ENCODE measurements at places on chromosomes 5 and 9.

- DNase-seq, result no peak
Observed at GRCh38 chr9:87650611-87651295, 75.2 kb upstream of the CTSL start.

DNA sequence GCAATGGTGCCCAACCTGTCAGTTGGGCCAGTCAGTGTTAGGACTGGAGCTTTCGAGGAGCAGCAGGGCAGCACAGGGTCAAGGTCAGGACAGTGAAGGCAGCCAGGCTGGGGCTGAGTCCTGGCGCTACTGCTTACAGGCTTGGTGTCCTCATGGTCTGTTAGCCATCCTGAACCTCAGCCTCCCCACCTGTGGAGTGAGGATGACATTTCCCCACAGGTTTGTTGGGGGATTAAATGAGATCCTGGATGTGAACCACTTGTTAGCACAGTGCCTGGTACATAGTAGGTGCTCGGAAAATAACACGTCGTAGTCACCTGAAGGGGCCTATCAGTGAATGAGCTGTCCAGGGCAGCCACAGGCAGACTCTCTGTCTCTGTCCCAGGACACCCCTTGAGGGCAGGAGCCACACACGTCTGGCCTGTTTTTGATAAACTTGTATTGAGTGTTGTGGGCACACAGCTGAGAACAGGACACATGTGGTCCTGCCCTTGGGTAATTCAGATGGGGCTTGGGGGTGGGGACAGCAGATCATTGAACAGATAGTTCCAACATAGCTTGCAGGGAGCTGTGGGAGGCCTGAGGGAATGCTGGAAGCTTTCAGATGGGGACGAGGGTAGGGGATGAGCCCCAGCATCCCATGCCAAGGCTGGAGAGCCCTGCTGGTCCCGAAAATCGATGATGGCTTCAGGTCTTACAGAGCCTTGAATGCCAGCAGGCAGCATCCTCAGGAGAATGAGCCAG is 69.3 kb downstream of the AMBP start:
- no peak for DNase-seq

DNA sequence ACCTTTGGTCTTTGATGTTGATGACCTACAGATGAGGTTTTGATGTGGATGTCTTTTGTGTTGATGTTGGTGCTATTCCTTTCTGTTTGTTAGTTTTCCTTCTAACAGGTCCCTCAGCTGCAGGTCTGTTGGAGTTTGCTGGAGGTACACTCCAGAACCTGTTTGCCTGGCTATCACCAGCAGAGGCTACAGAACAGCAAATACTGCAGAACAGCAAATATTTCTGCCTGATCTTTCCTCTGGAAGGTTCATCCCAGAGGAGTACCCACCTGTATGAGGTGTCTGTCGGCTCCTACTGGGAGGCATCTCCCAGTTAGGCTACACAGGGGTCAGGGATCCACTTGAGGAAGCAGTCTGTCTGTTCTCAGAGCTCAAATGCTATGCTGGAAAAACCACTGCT is 694.5 kb upstream of the CDH6 start:
- no peak for DNase-seq

DNA sequence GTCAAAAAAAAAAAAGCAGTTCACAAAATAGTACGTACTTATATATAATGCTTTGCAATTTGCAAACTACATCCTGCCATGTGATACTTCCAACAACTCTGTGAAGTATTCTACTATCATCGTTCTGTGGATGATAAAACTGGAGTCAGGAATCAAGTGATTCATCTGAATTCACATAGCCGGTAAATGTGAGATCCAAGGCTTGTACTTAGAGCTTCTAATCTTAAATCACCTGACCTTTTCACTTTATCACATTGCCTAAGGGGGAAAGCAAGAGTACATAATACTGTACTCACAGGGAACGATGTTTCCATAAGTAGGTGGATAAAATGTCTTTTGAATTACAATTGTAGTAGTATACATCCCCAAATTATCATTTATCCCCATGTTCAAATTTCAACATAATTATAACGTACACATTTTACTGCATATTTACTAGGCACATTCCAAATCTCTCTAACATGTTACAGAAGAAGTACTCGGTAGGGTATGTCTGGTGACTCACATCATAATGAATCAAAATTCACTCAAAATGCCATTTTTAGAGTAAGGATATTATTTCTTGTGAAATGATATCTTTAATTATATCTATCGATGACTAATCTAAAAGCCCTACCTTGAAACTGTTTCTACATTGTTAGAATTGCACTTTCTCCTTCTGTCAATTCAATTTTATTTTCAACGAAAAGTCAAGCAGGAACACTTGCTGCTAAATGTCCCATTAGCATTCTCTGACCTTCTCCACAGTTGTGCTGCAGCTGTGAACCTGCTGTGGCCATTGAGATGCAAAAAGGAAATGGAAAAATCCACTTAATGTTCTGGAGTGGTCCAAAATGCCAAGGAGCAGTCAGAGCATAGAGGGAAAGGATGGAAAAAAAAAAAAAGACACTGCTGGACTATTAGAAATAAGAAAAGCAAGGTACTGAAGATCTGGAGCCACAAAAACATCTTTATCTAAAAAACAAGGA is 78.9 kb downstream of the OR2K2 start:
- no peak for DNase-seq

DNA sequence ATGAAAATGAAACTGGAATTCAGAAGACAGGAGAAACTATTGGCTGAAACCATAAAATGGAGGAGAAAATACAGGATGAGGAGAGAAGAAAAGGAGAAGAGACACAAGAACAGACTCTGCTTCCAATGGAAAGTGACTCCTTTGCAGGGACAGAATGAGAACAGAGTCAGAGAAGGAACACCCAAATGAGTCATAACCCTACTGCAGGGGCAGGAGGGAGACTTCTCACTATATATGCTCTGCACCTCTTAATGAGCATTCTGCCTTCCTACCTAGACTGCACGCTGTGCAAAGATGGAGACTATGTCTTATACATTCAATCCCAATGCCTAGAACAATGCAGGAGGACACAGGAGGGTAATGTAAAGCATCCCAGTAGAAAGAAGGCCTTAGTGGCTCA is 2.1 kb downstream of the SAXO1 start:
- DNase-seq, result no peak

DNA sequence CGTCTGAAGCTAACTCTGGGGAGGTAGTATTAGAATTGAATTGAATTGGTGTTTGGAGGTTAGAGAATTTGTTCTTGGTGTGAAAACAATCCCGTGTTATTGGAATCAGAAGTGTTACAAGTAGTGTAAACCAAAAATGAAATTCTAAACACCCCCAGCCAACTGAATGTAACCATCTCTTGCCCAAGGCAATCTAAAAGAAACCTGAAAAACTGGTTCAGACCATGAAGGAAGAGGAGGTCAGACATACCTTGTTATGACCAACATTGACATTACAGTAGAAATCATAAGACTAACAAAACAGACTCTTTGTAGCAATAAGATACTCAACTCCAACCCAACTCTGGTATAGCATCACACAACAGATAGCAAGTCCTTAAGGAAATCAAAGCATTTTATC is 159.0 kb downstream of the TUSC1 start:
- DNase-seq, result no peak

All from fibroblast of skin of left biceps (primary cell).